ENCODE measurements at places on chromosomes 13 and 19. TPM values are rescaled to one million over a fixed set of nuclear protein-coding genes. Genes with fewer than 3 reads are reported as not detected.

- peak overlapping the region; percentile 75 for H3K4me3 ChIP-seq
- H3K36me3 ChIP-seq: peaks cover 4% of the 10 kb centered on the region
- peaks cover 88% of the 10 kb centered on the region for H3K4me1 ChIP-seq
- peak; percentile 23 for DNase-seq
These were observed 10.3 kb downstream of the CIC start for GRCh38 chr19:42279155-42279901.

GRCh38 chr13:106493533-106494220, 41.8 kb downstream of the EFNB2 start:
- peaks cover 31% of the 10 kb centered on the region for H3K4me1 ChIP-seq
- no peak overlapping the region for H3K27ac ChIP-seq
- peaks cover 39% of the 10 kb centered on the region for H3K36me3 ChIP-seq

DNA sequence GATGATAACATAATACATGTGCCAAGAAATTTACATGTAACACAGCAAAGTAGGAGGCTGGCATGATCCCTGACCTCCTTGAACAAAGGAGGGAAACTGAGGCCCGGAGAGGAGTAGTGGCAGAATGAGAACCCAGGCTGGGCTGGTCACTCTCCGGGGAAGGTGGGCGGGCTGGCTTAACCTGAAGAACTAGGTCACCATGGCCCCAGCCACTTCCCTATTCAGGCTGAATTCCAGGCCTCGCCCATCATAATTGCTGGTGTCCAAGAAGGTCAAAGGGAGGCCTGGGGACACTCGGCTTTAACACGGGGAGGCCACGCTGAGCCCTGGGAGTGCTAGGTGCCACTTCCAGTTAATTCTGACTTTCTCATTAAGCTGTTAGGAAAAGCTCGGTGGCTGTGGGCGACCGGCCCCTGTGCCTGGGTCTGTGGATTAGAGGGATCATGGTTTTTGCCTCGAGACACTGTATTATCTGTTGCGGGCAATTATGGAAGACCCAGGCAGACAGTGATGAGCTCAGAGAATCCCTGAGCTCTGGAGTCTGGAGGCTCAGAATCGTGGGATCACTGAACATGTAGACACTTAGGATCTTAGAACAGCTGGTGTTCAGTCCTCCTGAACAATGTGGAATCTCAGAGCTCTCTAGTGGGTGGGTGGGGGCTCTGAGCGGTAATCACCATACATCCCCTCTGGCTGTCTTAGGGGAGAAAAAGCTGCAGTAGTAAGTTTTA, 5.0 kb upstream of the TINCR start:
- no peak overlapping the region for H3K4me3 ChIP-seq
- no peaks in the 10 kb centered on the region for H3K27me3 ChIP-seq
- no peaks in the 10 kb centered on the region for H3K36me3 ChIP-seq
- peaks cover 2% of the 10 kb centered on the region for H3K4me1 ChIP-seq

GRCh38 chr19:19202707-19203011, 555 bp downstream of the NR2C2AP start:
- H3K27me3 ChIP-seq: no peaks in the 10 kb centered on the region
- H3K4me1 ChIP-seq: peaks cover 24% of the 10 kb centered on the region
- H3K36me3 ChIP-seq: peaks cover 10% of the 10 kb centered on the region
- DNase-seq: no peak

DNA sequence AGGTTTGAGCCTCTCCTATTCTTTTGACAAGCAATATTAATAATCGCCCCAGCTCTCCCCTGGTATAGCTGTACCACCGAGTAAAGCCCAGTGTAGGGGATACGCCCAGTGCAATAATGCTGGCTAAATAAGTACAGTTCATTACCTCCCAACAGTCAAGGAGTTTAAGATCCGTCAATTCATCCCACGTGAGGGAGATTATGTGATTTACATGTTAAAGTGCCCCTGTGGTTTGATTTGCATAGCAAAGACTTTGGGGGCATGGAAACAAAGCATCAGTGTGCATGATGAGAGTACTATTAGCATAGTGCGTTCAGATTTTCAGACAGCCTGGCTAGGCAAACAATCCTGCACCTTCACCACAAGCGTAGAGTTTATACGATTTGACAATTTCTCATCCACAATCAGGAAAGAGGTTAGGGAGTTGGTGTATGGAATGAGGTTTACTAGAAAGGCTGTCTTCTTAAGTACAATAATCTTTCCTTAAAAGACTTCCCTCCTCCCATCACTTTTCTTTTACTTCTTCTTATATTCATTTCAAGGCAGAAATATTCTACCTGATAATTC, 754.0 kb downstream of the DIAPH3 start:
- H3K36me3 ChIP-seq: no peaks in the 10 kb centered on the region
- no peaks in the 10 kb centered on the region for H3K27me3 ChIP-seq
- no peak overlapping the region for H3K4me3 ChIP-seq
- no peak for DNase-seq

DNA sequence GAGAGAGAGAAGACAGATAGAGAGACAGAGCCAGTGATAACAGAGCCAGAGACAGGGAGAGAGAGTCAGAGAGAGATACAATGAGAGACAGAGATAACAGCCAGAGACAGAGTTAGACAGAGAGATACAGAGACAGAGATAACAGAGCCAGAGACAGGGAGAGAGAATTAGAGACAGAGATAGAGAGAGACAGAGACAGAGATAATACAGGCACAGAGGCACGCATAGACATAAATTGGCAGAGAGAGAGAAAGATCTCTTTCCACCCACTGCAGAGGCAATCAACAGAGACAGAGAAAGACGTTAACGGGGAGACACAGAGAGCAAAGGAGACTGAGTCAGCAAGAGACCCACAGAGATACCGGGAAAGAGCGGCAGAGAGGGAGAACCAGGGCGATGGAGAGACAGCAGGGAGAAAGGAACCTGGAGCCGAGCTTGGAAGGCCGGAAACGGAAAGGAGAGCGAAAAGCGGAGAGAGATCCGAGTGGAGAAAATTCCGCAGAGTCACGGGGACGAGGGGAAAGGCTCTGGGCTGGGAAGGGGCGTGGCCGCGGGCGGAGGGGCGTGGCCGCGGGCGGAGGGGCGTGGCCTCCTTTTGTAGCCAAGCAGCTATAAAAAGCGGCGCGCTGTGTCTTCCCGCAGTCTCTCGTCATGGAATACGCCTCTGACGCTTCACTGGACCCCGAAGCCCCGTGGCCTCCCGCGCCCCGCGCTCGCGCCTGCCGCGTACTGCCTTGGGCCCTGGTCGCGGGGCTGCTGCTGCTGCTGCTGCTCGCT, at the start of gene TNFSF9:
TSS of gene TNFSF9 (plus strand) at position 641 of the 777 bp plus-strand sequence. CDS start at position 652, 11 bp downstream.
- no peaks in the 10 kb centered on the region for H3K36me3 ChIP-seq
- peak within 1 kb of the TSS; percentile 47 for H3K4me3 ChIP-seq
- DNase-seq: peak; percentile 96
- H3K27me3 ChIP-seq: peaks cover 6% of the 10 kb centered on the region

DNA sequence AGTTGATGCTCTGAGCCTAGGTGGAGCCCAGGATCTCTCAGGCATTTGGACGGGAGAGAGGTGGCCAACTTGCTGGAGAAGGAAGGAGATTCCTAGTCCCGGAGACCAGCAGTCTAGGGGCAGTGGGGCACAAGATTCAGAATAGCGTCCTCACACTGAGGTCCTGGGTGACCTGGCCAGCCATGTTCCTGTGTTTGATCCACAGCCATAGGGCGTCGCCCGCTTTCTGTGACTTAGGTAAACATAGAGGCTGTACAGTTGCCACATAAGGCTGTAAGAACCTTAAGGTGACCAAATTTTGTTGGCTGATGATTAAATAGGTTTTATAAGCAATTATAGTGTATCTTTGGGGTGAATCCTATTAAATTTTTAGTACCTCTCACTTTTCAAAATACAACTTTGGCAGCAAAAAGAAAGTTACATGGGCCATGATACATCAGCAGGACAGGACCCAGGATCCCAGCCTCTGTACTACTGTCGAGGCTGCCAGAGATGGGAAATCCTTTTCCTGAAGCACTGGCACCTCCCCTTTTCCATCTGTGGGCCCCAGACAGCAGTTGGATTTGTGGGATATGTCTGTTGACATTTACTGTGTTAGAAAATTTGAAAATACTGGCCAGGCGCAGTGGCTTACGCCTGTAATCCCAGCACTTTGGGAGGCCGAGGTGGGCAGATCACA, 37.5 kb downstream of the TSSK6 start:
- H3K27me3 ChIP-seq: no peaks in the 10 kb centered on the region
- peaks cover 55% of the 10 kb centered on the region for H3K4me1 ChIP-seq
- H3K4me3 ChIP-seq: no peak overlapping the region
- H3K27ac ChIP-seq: peak overlapping the region; percentile 62

Gene KLK3
- total RNA-seq: not detected

DNA sequence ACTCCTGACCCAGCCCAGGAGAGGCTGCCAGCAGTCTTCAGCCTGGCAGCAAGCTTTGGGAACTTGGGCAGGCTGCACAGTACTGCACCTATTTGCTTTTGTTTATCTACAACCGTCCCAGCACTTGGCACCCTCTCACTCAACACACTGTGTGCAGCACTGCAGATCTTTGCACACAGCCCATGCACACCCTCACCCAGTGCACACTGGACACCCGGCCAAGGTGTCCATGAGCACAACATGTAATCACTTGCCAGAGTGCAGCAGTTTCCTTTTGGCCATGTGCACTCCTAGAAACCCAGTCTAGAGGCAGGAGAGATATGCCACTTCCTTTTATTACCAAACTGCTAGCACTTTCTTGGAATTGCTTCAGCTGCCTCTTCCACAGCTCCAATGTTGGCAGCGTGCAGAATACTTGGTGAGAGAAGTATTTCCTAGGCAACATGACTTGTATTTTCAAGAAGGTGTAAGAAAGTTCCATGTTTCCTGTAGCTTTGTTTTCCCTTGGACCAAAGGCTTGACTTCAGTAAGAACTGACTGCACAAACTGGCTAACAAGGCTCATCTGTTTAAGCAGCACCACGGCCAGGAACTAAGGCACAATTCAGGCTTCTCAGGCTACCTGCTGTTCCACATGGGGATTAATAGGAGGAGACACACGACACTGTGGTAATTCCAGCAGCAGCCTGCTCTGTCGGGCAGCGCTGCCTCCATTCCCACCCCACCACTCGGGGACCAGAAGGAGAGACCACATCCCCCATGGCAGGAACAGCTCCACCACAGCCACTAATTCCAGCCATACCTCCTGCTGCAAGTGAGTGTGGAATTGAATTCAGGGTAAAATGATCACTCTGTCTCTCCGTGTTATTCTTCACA, 15.3 kb downstream of the ATP7B start:
- H3K27ac ChIP-seq: peak overlapping the region; percentile 49
- DNase-seq: peak; percentile 74
- no peaks in the 10 kb centered on the region for H3K27me3 ChIP-seq
- H3K4me3 ChIP-seq: no peak overlapping the region
- H3K4me1 ChIP-seq: peaks cover 67% of the 10 kb centered on the region

DNA sequence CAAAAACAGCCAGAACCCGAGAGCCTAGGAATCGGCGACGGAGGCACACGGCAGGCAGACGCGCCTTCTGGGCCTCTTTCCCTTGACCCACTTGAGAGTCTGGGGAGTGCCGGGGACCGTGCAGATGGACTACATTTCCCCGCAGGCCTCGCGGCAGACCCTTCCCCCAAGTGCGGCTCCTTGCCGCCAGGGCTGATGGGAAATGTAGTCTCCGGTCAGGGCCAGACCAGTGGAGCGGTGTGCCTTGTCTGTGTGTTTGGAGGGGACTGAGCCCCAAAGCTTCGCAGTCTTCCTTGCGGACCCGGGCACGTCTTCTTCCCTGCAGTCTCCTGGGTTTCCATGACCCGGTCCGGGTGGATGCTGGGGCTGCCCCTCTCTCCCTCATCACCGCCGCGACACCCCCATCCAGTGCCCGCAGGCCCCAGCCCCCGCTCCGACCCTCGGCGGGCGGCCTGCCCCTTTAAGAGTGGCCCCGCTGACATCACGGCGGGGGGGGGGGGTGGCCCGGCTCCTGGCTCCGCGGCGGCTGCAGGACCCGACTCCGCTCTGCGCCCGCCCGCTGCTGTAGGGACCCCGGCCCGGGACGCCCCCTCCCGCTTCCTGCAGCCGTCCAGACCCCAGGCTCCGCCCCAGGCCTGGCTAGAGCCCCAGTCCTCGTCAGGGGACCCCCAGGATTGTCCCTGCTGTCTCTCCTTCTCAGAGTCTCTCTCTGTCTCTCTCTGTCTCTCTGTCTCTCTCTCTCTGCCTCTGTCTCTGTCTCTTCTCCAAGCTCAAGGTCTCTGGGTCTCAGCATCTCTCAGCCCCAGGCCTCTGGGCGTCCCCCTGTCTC, 758 bp upstream of the CACNG7 start:
- no peak overlapping the region for H3K27ac ChIP-seq
- H3K36me3 ChIP-seq: no peaks in the 10 kb centered on the region
- DNase-seq: peak; percentile 33
- peak overlapping the region; percentile 11 for H3K4me3 ChIP-seq
- peaks cover 98% of the 10 kb centered on the region for H3K27me3 ChIP-seq
- H3K4me1 ChIP-seq: peaks cover 21% of the 10 kb centered on the region

DNA sequence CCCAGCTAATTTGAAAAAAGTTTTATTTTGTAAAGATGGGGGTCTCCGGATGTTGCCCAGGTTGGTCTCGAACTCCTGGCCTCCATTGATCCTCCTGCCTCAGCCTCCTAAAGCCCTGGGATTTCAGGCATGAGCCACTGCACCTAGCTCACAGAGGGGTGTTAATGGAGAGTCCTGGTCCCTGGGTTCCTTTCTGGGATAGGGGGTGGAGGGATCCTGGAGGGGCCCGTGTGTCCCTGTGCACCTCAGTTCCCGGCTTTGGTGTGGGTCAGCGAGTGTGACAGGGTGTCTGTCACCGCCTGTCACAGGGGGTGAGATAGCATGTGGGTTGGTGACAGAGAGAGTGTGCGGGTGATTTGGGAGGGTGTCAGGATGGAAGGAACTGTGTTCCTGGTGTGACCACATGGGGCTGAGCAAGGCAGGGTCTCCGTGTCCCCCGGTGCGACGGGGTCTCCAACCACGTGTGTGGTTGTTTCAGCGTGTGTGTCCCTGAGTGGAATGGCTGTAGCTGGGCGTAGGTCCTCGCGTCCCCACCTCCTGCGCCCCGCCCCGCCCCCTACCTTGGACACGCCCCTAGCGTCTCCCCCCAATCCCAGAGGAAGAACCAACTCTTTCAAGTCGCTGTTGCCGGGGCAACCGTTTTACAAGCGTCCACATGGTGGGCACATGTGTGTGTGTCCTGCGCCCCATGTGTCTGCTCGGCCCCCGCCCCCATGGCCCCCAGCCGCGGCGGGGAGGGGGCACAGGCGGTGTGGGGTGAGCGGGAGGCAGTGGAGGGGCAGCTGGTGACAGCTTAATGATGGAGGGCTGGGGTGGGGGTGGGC, 2.9 kb upstream of the NRTN start:
- peaks cover 24% of the 10 kb centered on the region for H3K27me3 ChIP-seq
- no peak overlapping the region for H3K27ac ChIP-seq
- H3K4me1 ChIP-seq: peaks cover 70% of the 10 kb centered on the region
- H3K4me3 ChIP-seq: no peak overlapping the region
- no peaks in the 10 kb centered on the region for H3K36me3 ChIP-seq

All from stomach (tissue), 19 donors.